ENCODE measurements at places on chromosomes 2 and 18.

GRCh38 chr2:52429171-52429570 is 1338.4 kb upstream of the CHAC2 start:
- no peak for DNase-seq

DNA sequence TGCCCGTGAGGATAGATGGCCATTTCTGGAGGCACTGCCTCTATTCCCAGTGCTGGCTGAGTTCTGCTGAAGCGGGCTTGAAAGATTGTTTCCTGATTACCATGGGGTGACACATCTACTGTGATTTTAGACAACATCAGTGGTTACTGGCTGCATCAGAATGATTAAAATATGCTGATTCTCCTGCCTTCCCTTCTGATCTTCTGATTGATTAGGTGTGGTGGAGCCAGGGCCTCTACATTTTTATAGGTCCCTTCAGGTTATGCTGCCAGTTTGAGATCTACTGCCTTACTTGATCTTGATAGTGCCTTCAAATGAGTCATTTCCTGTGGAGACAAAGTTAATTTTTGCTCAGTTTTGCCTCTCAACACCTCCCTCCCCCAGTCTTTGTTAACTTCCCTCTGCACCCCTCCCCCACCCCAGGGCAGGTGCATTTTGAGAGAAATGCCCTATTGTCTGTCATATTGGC is 31.6 kb upstream of the SNORC start:
- DNase-seq: peak; percentile 56

DNA sequence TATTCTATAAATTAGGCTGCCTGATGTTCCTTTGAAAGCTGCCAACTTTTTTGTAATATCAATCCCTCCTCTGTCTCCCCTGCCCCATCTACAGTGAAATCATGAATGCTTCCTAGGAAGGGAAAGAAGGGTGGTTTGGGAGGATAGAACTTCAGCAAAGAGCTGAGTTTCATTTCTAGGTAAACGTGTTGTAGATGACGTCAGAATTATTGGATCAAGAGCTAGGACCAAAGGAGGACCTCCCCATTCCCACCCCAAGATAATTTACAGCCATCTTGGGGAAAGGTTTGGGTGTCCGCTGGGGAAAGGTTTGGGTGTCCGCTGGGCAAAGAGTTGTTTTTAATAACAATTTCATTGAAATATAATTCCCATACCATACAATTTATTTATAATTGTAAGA is 11.2 kb upstream of the ANKRD53 start:
- no peak for DNase-seq

GRCh38 chr2:134190062-134190806 is 63.6 kb upstream of the MGAT5 start:
- DNase-seq: no peak

DNA sequence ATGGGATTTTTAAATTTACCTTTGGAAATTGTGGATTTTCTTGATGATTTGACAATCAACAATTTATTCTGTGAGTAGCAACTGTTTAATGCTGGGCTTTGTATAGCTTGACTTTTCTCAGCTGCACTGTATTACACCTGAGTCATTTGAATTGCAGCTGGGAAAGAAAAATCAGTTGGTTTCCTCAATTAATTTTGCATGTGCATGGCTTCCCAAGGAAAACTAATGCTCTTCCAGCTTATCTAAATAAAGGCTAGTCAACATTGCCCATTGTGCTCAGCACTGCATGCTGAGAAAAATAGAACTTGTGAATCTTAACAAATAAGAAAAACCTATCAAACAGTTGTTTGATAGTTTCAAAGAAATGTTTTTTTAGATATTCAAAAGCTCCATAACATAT is 268.3 kb upstream of the CDH20 start:
- no peak for DNase-seq

DNA sequence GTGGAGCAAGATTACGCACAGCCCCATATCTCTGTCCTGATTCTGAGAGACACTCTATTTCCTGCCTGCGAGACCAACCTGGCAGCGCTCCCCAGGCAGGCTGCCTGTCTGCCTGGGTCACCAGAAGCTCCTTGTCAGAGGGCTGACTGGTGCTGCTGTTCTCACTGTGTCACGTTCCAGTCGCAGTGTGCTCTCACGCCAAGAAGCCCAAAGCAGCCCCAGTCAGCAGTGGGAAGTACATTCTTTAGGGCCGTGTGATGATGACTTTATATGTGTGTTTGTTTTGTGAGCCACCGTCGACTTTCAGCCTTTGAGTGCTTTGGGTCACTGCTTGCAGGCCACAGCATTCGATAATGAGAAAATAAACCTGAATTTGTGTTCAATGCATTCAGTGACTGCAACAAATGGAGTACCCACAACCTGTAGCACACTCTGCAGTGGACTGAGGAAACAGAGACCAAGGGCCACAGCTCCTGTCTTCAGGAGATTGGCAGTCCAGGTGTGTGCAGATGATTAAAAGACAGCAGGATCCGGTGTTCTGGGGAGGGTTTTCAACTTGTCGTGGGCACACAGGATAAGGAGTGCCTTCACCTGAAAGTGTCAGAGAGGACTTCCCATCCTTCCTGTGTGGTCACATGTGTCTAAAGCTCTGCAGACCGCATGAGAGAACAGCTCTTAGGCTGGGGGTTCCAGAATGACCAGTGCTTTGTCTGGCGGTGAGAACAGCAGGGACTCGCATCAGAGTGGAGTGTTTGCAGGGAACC is 4.8 kb downstream of the TNFRSF11A start:
- no peak for DNase-seq

- no peak for DNase-seq
Measured at GRCh38 chr2:26302846-26303245, 43.1 kb upstream of the SELENOI start.

DNA sequence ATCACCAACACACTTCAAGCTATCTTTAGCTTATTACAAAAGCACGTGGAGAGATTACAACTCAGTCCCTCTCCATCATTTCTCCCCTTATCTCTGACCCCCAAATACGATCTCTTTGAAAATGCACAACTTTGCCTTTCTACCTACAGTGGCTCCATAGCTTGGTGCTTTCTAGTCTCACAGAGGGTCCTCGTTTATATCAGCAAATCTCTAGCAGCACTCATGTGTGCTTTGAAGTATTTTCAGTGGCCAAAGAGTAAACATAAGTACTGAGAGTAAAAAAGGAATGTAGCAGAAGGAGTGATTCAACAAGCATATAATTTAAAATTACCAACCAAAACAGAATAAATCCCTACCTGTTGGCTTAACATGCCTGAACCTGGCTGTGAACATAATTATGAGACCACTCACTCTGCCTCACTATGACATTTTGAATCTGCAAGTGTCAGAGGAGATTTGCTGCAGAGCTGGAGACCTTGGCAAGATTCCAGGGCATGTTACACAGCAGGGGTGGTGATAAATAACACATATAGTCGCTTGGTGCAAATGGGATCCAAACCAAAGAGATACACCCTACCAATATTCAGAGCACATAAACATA is 54.6 kb downstream of the LAMA3 start:
- DNase-seq: no peak

DNA sequence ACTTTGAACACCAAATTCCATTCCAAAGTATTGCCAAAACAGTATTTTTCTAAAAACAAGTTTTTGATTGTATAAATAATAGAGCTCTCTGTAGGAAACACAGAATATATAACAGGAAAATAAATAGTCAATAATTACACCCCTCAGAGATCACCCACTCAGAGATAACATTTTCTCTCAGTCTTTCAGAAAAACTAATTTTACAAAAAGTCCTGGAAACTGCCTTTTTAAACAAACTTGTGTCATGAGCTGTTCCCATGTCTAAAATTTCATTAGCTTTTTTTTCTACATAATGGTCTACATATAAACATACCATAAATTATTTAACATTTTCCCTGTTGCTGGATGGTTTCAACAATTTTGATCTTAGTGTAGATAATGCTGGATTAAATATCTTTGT is 1.2 kb upstream of the WDSUB1 start:
- no peak for DNase-seq
